SW 1271 (cell line): ENCODE measurements at places on chromosomes 5 and 9.

DNA sequence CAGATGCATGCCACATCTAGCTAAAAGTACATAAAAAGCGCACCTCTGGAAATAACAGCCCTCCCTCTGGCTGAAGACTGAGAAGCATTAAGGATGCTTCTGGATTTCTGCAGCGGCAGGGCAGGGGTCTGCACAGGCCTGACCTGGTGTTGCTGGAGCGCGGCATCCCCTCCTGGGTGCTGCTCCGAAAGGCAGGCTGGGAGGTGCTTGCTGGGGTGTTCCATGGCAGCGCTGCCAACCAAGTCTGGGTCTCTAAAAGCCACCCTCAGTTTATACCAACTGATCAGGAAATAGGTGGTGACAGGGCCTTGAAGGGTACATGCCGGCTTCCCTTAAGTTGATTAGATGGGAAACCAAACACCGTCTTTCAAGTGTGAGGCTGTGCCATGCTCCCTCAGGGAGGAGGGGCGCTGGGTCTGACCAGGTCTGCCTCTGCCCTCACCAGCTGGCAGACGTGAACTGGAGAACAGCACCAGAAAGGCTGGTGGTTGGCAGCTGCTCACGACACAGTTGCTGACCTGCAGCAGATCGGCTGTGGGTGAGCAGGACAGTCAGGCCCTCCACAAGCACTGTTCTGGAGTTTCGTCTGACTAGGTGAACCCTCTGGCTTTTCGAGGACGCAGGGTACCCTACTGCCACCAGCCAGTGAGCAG lies 81.6 kb downstream of the DAP start:
- DNase-seq: no peak

DNA sequence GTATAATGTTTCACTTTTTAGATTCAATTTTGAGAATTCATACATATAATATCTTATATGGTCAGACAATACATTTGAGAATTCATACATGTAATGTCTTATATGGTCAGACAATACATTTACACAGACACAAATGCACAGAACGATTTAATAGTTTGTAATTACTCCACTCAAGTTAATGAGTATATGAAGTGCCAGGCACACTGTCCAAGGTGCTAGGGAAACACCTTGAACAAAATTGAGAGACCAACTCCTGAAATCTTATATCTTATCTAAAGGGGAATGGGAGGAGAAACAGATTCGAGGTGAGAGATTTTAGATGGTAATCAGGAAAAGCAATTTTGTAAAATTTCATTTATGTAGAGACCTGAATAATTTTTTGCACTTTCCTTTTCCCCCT lies 994.7 kb downstream of the CDH12 start:
- DNase-seq: no peak

DNA sequence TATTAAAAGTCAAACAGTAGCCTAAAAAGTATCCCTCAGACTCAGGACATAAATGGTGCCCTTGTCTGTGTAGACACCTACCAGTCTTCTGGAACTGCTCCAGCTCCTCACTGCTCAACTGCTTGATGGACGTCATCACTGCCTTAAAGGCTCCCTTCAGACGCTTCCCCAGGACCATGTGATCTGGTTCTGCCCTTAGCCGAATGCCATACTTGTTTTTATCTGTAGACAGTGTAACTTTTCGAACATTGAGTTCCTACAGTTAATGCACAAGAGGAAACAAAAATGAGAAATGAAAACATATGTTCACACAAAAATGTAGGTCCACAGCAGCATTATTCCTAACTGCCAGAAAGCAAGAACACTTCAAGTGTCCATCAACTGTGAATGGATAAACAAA lies 46.2 kb downstream of the IARS1 start:
- no peak for DNase-seq

DNA sequence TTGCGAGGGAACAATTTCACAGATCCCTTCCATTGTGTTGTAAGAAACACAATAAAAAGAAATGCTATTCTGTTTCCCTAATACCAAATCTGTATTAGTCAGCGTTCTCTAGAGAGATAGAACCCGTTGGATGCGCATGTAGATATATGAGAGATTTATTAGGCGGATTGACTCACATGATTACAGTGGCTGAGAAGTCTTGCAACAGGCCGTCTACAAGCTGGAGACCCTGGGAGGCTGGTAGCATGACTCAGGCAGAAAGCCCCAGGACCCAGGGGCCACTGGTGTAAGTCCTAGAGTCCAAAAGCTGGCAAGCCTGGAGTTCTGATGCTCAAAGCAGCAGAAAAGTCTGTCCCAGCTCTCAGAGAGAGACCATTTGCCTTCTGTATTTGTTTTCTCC lies 18.4 kb upstream of the IL17B start:
- no peak for DNase-seq

DNA sequence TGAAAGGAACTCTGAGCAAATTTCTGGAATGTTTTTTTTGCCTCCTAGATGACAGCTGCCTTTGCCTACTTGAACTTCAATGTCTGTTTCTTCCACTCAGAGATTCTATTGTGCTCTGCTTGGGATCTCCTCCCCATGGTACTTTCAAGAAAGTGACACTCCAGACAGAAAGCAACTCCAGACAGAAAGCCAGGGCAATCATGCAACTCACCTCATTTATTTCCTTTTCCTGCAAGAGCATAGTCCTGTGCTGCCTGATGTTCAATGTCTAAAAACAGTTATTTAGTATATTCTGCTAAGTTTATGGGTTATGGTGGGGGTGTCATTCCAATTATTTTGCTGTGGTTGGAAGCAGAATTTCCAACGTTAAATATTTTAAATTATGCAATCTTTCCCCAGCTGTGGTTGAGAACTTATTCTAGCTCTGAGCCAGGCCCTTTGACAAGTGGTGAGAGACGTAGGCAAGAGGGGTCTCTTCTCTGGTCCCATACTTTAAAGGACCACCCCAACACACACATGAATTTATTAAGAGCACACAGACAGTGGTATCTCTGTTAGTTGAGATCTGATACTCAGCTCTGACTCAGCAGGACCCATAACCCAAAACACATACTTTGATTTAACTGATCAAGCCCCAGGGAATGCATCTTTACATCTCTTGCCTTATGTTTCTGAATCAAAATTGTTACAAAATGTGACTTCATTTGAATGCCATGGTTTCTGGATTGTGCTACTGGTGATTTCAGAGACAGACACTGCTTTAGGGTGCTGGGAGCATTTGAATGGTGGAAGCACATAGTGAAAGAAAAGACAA lies 39.5 kb upstream of the MAMDC2 start:
- DNase-seq: no peak
